ENCODE measurements at places on chromosomes 4 and X.

DNA sequence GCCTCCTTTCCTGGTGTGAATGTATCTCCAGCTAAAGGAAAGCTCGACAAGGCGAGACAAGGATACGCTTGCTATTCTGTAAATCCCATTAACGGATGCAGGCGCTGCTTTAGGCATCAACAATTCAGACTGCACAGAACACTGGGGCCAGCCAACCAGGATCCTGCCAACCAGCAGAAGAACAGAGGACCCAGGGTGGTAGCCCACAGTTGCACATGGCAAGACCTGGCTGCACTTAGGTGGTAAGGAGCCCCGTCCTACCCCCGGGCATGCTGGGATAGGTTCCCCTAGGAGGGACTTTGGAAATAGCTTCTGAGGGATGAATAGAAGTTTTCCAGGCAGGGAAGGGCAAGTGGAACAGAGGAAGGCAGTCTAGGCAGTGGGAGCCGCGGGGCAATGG lies 20.7 kb downstream of the PSAPL1 start:
- DNase-seq: no peak

DNA sequence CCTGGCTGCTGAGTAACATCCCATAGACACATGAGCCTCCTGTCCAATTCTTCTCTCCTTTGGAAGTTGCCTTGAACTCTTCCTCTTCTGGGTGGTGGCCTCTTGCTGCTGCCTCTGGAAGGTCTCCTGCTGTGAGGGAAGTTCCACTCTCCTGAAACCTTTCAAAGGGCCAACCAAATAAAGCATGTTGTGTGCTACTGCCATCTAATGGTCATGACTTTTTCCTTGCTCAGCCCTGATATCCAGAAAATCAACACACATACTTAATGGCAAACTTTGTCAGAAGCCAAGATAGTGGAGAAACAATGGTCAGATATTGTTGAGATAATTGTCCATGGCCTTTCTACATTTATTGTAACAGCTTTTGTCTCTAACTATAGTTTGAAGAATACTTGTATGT lies 19.1 kb upstream of the ZXDA start:
- peak; percentile 54 for DNase-seq

DNA sequence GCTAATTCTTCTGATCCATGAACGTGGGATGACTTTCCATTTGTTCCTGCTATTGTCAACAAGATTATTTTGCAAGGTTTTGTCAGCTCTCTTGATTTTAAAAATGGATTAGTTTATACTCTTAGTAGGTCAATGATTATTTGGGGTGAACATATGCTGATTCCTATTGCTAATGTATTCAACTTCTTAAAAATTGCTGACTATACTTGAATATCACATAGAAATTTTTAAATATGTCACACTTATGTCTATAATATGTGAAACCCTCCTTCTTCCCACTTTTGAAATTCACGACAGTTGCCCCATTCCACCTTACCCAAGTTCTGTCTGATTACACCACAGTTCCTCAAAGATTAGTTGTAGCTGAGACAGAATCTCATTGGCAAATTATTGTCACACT lies 465.7 kb upstream of the TENM3 start:
- DNase-seq: no peak

GRCh38 chrX:96568071-96568470 lies 116.6 kb upstream of the DIAPH2 start:
- DNase-seq: no peak

DNA sequence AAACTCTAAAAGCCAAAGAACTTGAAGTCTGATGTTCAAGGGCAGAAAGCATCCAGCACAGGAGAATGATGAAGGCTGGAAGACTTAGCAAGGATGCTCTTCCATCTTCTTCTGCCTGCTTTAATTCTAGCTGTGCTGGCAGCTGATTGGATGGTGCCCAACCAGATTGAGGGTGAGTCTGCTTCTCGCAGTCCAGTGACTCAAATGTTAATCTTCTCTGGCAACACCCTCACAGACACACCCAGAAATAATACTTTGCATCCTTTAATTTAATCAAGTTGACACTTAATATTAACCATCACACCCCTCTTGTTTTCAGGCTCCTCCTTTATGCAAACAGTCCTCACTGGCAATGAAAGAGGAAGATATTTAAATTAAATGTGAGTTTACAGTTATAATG lies 321.7 kb downstream of the TEX13C start:
- no peak for DNase-seq

DNA sequence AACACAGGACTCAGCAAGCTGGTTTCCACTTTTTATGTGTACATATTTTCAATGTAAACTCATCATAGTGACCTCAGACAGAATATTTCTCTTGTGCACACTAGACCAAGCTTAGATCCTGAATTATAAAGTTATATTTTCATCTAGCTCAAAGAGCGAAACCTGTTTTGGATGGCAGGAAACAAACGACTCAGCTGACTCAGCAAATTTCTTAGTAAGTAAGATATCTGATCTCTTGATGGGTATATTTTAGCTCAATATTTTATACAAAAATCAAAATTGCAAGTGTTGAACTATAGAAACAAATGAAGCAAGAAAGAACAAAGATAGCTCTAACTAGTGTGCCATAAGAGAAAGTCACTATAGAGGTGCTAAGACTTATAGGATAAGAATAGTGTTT lies 1114.5 kb downstream of the STPG2 start:
- DNase-seq: no peak

- no peak for DNase-seq
Measured at GRCh38 chrX:37686996-37687395, 1.4 kb downstream of the XK start.

- peak; percentile 57 for DNase-seq
Measured at GRCh38 chr4:2963966-2964471, 648 bp downstream of the GRK4 start.

GRCh38 chr4:152468408-152468807 lies 67.5 kb downstream of the FBXW7 start:
- DNase-seq: no peak

GRCh38 chrX:16267431-16267830 lies 100.2 kb downstream of the MAGEB17 start:
- DNase-seq: no peak

DNA sequence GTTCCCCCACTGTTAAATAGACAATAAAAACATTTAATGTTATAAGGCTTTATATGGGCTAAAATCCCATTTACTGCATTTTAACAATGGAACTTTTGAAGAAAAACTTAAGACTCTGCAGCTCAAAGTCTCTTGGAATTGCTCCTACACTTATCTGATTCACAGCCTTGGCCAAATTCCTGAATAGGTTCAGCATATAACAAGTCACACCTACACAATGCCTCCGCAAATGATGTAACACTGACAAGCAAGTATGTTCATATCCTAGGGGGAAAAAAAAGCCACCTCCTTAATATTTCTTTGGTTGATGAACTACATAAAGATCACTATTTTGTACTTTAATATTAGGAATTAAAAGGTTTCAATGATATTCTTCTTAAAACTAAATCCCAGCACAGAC lies 34.5 kb downstream of the RPS6KA6 start:
- peak; percentile 2 for DNase-seq

DNA sequence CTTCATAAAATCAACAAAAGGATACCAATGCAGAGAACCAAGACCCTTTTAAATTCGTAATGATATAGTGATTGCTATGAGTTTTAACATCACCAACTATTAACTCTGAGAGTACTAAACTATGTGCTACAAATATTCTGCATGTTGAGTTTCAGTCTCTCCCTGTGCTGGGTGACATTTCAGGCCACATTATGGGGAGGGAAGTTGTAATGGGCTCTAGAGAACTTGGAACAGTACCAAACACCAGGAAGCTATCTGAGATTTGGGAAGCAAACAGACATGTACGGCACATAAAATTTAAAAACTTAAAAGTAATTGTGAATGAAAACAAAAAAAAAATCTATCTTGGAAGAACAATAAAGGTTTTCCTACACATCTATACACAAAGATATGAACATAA lies 59.6 kb upstream of the PRSS48 start:
- no peak for DNase-seq

- no peak for DNase-seq
Measured at GRCh38 chr4:84378983-84379382, 120.1 kb downstream of the NKX6-1 start.

GRCh38 chrX:74262452-74263209 lies 41.3 kb upstream of the ZCCHC13 start:
- DNase-seq: no peak

- DNase-seq: no peak
Measured at GRCh38 chrX:7146020-7146702, 1.4 kb upstream of the STS start.

DNA sequence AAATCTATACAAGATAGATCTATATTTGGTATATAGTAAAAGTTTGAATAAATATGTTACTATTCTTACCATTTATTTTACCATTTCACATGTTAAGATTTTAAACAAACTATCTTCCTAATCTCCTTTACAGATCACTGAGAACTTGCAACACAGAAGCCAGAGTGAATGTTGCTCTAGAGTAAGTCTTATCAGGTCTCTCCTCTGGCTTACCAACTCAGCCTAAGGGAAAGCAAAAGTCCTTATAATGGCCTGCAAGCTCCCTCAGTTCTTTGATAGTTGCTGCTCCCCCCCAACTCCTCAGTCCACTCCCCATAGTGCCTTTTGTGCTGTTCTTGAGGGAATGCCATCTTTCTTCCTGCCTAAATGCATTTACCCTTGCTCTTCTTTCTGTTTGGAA lies 25.7 kb upstream of the SLC7A11 start:
- no peak for DNase-seq

- peak; percentile 73 for DNase-seq
Measured at GRCh38 chr4:1232661-1233621, 16.0 kb downstream of the CTBP1 start.

- no peak for DNase-seq
Measured at GRCh38 chrX:17922303-17922702, 61.2 kb upstream of the RAI2 start.

DNA sequence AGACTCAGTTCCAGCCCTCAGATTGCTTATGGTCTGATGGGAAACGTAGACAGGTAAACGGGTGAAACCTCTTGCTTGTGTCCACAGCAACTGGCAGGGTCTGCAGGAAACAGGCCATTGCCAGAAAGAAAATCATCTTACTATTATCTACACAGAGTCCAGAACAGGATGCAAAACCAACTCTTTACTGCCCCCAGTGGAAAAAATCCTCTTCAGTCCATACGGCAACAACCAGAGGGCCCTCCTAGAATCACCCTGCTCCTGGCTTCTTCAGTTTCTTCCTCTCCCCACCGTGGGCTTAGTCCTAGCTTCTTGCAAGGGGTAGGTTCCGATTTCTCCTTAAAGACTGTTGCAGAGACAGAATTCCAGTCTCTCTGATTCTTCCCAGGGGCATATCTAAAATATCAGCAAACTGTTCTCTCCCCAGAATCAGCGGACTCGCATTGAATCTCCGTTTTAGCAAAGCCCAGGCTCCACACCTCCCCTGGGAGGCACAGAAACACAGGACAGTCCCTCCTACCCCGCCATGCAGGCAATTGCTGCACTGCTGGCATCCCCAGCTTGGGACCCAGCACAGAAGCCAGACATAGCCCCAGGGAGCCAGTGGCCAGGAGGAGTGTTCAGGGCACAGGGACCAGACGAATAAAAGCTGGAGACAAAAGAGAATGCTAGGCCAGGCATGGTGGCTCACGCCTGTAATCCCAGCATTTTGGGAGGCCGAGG lies 41.0 kb upstream of the SH3RF1 start:
- DNase-seq: peak; percentile 45

- DNase-seq: no peak
Measured at GRCh38 chrX:17488036-17488435, 113.0 kb downstream of the NHS start.

- DNase-seq: no peak
Measured at GRCh38 chr4:98771959-98772632, 113.7 kb upstream of the TSPAN5 start.

DNA sequence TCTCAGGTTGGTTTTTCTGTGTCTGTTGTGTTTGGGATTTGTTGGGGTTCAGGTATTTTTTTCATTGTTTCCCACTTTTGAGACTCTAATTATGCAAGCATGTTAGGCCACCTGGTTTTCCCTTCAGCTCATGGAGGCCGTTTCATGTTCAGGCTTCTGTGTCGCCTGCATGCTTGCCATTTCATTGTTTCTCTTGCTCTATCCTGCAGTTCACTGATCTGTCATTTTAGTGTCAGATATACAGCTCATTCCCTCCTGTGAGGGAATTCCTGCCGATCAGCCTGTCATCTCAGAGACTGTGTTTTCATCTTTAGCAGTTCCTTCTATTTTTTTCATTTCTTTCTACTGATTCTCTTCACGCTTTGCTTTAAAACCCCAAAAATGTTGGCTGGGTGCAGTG lies 49.4 kb upstream of the HGFAC start:
- DNase-seq: no peak

DNA sequence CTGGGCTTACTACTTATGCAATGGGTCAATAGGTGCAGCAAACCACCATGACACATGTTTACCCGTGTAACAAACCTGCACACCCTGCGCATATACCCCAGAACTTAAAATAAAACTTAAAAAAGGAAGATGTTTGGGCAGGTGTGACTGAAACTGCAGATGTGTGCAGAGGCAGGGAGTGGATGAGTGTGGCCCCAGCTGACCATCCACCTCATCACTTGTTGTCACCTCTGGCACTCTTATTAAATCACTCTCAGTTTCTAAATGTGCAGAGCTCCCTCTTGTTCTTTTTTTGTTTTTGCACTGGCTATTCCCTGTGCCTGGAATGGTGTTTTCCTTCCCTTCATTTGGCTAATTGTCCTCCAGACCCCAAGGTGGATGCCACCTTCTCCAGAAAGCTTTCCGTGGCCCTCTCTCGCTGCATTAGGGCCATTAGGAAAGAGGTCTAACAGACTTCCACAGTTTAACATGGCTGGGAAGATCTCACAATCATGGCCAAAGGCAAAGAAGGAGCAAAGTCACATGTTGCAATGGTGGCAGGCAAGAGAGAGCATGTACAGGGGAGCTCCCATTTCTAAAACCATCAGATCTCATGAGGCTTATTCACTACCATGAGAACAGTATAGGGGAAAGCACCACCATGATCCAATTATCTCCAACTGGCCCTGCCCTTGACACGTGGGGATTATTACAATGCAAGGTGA lies 58.5 kb downstream of the SLC2A9 start:
- DNase-seq: no peak

- DNase-seq: no peak
Measured at GRCh38 chrX:39212456-39212855, 411.2 kb downstream of the MID1IP1 start.

- DNase-seq: no peak
Measured at GRCh38 chr4:103054030-103054429, 22.5 kb downstream of the SLC9B2 start.

GRCh38 chr4:123438031-123438430 lies 41.4 kb downstream of the SPRY1 start:
- no peak for DNase-seq

Measured in Ammon's horn (tissue), 1 donor.